ENCODE measurements at places on chromosomes 4 and X. TPM values are rescaled to one million over a fixed set of nuclear protein-coding genes. Genes with fewer than 3 reads are reported as not detected.

RHOXF2B gene
- not detected for total RNA-seq

PF4V1 gene
- total RNA-seq, result not detected

TMPRSS11E gene
- total RNA-seq, result 1.0 TPM

APLN gene
- total RNA-seq, result under 0.01 TPM

TCEAL6 gene
- total RNA-seq, result not detected

GAB3 gene
- 2.8 TPM for total RNA-seq

CYBB gene
- total RNA-seq, result under 0.01 TPM

SPARCL1 gene
- total RNA-seq, result not detected

STBD1 gene
- 6.4 TPM for total RNA-seq

GPR173 gene
- total RNA-seq, result 1.7 TPM

TRO gene
- 3.7 TPM for total RNA-seq

EXOC1L gene
- not detected for total RNA-seq

DDIT4L gene
- not detected for total RNA-seq

NSUN7 gene
- total RNA-seq, result not detected

FGA gene
- not detected for total RNA-seq

SSX4B gene
- total RNA-seq, result not detected

HTN3 gene
- not detected for total RNA-seq

NAP1L2 gene
- total RNA-seq, result 5.7 TPM

CLDN2 gene
- not detected for total RNA-seq

PPP1R2C gene
- total RNA-seq, result not detected

FIP1L1 gene
- 70.8 TPM for total RNA-seq

NAP1L5 gene
- total RNA-seq, result 4.7 TPM

ACOX3 gene
- 15.5 TPM for total RNA-seq

CXorf49 gene
- total RNA-seq, result not detected

SPANXC gene
- not detected for total RNA-seq

GABRG1 gene
- not detected for total RNA-seq

CT45A10 gene
- not detected for total RNA-seq

GABRE gene
- 26.5 TPM for total RNA-seq

PYURF gene
- total RNA-seq, result 83.4 TPM

FAM47A gene
- not detected for total RNA-seq

NUDT10 gene
- 5.3 TPM for total RNA-seq

TLR3 gene
- total RNA-seq, result 6.0 TPM

NSG1 gene
- total RNA-seq, result 17.5 TPM

HSD17B13 gene
- total RNA-seq, result not detected

F9 gene
- not detected for total RNA-seq

KLHL13 gene
- 23.0 TPM for total RNA-seq

NLRP2B gene
- not detected for total RNA-seq

ZDHHC9 gene
- total RNA-seq, result 32.0 TPM

CT83 gene
- not detected for total RNA-seq

ACSL1 gene
- total RNA-seq, result 126 TPM

ATG4A gene
- total RNA-seq, result 10.1 TPM

MGAT4D gene
- not detected for total RNA-seq

SPANXA2 gene
- total RNA-seq, result not detected

ABCD1 gene
- 2.8 TPM for total RNA-seq

BEND2 gene
- not detected for total RNA-seq

NDNF gene
- under 0.01 TPM for total RNA-seq

PALLD gene
- total RNA-seq, result 380 TPM

GPR34 gene
- not detected for total RNA-seq

OPHN1 gene
- total RNA-seq, result 7.3 TPM

RAB33B gene
- 14.7 TPM for total RNA-seq

IL1RAPL1 gene
- not detected for total RNA-seq

VCX2 gene
- not detected for total RNA-seq

GTPBP6 gene
- total RNA-seq, result 64.4 TPM

CC2D2A gene
- total RNA-seq, result 10.6 TPM

ATP8A1 gene
- not detected for total RNA-seq

UGT2B7 gene
- not detected for total RNA-seq

SMR3B gene
- total RNA-seq, result not detected

NKX3-2 gene
- 0.17 TPM for total RNA-seq

ALB gene
- not detected for total RNA-seq

CTAG2 gene
- total RNA-seq, result not detected
